C1 segment of cervical spinal cord (tissue), 14 donors: ENCODE measurements at places on chromosomes 3 and 15.

GRCh38 chr3:58646503-58646902, 20.1 kb downstream of the FAM3D start:
- DNase-seq, result no peak

GRCh38 chr3:129017484-129017899, 16.4 kb downstream of the EFCC1 start:
- DNase-seq, result no peak

DNA sequence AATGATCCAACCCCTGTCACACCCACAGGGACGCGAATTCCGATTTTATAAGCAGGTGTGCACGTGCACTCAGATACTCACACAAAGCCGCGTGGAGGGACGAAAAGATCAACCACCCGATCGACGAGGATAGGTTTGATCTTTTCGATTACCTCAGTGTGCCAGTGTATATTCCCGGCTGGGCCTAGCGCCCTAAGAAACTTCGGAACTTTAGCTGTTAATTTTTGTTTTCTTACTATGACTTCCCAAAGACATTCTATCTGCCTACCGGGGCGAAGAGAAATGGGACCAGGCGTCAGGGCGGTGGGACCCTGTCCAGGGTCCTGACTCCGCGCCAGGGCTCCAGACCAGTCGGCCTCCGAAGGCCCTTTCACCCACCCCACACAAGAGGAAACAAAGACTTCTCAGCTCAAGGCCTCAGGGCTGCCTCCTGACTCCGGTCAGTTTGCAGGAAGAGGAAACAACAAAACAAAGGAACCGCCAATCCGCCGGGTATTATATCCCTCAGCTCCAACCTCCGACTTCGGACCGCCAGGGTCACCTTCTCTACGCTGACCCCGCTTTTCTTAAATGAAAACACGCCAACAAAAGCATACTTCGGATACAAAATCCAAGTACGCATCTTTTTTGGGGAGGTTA, 6.8 kb downstream of the ONECUT1 start:
- DNase-seq, result no peak

GRCh38 chr3:124053871-124054270, 61.9 kb upstream of the ROPN1 start:
- DNase-seq, result no peak

DNA sequence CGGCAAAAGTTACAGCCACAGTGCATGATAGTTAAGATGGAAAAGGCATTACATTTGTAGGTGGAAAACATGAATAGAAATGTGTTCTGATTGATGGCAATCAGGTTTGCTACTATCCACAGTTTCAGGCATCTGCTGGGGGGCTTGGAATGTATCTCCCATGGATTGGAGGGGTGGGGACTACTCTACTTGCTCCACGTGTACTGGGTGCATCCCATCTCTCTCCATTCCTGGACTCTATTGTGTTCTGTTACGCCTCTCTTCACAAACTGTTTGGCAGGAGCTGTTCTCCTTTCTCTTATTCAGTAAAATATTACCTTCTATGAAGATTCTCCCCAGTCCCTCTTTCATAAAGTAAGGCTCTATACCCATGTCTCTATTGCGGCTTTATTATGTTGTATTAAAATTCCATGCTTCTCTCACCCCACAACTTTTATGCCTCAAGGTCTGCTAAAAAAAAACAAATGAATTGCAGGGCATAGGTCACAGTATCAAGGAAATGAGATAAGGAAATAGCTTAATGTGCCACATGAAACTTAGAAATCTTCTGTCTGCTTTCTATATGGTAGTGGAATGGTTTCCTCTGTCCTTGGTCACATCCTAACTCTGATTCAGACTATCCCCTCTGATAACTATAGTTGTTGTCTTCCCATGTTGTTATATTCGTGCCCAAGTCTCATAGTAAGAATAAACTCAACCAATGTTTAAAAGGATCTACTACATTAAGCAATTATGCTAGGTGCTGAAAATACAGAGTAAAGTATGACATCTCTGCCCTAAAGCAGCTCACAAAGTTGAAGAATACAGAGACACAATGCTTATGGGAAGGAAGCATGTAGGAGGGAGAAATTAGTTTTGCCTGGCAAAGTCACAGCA, 43.2 kb downstream of the LRRFIP2 start:
- no peak for DNase-seq

DNA sequence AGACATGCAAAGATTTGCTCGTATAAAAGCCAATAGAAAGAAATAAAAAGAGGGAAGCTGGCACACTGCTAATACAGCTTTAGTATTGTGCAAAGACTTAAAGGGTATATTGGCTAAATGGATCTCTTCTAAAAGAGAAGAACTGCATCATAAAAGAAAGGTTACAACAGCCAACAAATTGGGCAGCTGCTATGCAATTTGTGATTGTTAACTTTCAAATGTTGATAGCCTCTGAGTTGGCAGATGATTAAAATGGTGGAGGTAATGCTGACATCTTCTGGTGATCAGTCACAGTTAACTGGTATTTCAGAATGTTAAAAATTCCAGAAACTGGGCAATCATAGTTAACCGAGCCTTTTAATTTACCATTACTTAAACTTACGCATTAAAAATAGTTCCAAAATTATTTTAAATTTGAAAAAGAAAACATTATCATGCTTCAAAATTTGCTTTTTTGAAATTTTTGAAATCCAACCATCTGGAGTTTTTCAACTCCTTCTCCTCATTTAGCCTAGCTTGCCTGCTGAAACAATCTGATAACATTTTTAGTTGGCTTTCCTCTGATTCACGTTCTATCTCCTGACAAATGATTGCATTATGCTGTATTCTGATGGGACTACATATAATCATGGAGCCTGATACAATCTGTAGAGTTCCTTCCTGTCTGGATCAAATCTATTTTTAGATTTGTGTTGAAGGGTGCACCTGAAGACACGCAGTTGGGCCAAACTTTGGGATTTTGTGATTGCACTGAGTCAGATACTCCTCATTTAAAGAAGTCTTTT, 144.0 kb upstream of the PDZRN3 start:
- no peak for DNase-seq

DNA sequence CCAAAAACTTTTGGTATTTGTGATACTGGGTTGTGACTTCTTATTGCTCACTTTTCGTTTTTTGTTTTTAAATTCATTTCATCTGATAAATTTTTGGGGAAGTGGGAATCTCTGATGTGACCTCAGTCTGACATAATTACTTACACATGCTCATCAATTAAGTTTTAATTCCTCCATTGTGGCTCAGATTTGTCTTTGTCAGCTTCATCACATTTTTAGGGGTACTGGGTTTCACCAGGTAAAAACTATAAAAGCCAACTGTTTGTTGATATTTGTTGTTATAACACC, 425.3 kb upstream of the TGFBR2 start:
- DNase-seq, result no peak

GRCh38 chr3:155202626-155203025, 90.9 kb downstream of the STRIT1 start:
- DNase-seq, result no peak

- no peak for DNase-seq
These were observed 285.8 kb upstream of the SEMA6D start for GRCh38 chr15:47431501-47431900.

DNA sequence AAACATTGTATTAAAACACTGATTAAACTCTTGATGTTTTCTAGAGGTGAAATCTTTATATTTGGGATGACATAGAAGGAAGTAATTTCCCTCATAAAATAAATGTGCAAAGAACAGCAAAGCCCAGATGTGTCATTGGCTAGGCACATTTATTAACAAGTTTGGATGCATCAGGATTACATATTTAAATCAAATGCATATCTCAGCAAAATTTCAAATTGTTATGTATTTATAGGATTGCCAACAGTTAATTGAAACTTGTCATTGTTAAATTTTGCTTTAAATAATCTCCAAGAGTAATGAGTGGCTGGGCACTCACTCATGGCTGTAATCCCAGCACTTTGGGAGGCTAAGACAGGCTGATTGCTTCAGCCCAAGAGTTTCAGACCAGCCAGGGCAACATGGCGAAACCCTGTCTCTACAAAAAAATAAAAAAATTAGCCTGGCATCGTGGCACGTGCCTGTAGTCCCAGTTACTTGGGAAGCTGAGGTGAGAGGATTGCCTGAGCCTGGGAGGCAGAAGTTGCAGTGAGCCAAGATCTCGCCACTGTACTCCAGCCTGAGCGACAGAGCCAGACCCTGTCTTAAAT, 28.2 kb downstream of the ARIH1 start:
- DNase-seq, result no peak

DNA sequence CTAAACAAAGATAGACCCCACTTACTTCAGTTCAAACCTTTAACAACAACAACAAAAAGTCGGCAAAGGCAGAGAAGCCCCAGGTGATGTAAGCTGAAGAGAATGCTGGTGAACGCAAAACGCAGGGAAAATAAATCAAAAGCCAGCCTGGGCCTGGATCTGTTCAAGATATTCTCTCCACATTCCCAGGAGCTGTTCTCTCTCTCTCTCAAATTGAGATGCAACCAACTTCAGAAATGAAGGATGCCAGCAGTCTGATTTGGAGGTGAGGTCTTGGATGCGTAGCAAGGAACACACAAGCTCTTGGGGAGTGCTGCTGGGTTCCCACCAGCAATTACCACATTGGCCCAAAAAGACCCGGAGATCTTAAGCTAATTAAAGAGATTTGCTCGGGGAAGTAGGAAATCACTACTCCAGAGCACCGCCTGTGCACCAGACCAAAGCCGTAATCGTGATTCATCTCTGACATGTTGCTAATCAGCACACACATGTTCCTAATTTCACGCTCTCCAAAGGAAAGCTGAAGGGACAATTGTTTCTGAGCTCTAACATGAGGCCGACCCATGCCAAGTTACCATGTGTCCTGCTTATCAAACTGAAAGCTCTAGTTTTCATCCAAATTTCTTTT, 37.1 kb downstream of the IL17RD start:
- DNase-seq, result no peak

DNA sequence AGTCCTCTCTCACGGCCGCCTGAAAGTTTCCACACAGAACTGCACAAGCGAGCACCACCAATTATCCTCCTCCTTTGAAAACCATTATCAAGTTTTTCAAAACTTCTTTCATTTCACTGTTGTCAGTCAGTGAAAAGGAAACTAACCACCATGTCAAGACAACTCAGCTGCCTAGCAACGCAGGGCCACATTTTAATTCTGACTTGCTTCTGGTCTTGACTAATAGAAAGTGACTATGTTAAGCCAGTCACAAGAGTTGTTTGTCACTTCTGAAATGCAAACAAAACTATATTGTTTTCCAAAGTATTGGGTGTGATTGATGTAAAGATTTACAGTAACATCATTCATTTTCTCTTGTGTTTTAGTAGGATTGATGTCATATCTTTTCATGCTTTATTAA, 612.8 kb upstream of the AGTR1 start:
- no peak for DNase-seq

DNA sequence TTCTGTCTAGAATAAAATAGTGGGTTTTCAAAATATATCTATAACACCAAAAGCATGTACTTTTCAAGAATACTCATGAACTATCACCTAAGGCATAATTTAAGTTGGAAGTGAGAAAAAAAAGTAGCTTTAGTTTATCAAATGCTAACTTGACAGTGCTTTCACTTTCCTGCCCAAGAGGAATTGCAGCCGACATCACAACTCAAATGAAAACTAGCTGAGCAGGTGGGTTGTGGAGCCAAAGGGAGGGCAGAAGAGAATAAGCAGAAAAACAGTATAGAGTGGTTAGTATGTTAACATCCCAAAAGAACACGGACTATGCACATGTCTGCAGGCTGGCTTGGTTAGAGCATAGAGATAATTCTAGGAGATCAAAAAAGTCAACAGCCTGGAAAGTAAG, 120.9 kb downstream of the NEDD4 start:
- no peak for DNase-seq

- no peak for DNase-seq
These were observed 135.8 kb downstream of the NSMCE3 start for GRCh38 chr15:29133791-29134190.

GRCh38 chr3:11392014-11392859, 120.0 kb downstream of the ATG7 start:
- DNase-seq, result no peak

DNA sequence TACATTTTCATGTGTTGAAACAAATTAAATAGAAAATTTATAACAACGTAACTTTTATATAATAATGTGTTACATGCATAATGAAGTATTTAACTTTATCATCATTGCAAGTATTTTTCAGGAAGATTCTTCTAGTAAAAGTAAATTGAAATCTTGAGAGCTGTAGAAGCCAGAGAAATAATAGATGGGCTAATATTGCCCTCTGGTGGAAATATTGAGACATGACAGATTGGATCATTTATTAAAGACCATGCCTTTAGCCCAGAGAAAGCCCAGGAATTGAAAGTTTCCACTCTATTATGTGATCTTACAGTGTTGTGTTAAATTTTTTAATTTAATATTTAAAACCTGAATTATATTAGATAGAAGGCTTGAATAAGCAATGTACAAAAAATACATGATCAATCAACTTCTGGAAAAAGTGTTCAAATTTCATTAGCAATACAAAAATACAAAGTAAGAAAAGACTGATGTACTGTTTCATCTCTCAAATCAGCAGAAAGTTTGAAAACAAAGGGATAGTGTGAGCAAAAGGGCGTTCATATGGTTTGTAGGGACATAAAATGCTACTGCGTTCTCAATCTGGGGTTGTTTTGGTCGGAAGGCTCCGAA, 52.7 kb upstream of the SPTSSB start:
- no peak for DNase-seq
